T-helper 2 cell (primary cell): ENCODE measurements at places on chromosomes 6 and 20.

DNA sequence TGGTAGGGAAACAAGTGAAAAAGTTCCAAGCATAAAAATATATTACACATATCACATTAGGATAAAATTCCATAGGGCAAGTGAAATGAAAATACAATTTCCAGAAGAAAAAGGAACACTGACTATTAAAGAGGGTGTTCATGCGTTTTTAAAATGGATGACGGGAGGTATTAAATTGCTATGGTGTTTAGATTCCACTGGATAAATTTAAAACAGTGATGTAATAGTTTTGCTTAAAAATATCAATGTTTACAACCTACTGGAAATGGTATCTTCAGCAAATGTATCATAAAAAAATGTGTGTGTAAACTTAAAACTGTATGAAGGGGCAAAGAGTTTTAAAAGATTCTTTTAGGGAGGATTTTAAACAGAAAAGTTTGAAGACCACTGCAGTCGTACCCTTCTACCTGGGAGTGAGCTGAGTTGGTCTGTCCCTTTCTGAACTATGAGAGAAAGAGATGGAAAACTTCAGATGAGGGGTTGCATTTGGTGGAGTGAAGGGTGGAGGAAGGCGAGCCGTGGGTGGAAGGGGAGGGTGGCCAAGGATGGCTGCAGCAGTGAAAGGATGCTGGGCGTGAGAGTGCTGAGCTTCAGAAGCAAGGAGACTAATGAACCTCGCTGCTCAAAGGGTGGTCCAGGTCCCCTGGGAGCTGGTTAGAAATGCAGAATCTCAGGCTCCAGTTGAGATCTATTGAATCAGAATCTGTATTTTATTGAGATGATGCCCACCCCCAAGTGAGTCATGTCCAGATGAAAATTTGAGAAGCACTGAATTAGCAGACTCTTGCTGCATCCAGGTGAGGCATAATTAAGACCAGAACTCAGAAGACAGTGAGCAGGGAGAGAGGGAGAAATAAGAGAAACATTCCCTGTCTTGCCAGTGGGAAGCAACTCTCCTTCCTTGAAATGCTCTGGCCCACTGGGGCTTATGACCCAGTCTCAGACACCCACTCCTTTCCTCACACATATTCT lies 54.5 kb upstream of the MRPS10 start:
- DNase-seq = no peak

DNA sequence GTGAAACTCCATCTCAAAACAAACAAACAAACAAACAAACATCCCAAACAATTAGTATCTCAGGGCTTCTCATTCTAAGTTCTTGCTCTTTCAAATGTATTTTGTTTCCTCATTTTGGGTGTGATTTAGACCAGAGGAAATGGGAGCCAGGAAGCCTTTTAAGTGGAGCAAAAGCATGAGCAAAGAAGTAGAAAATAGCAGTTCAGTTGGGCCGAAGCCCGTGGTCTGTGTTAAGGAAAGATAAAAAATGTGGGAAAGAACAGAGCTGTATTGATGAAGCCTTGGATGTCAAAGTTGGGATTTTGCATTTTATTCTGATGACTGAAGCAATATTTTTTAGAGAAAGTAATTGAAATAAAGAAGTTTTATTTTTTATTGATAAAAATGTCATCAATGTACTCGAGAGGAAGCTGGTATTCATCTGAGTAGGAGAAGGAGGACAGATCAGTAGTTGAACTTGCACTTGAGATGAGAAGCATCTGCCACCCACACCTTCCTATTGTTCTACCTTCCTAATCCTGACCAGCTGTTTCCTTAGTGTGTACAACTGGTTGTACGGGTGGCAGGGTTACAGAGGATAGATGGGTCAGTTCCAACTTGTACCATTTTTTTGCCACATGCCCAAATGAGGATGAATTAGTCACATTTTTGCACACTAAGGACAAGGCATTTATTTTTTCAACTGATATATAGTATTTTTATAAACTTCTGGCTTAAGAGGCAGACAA lies 56.1 kb downstream of the KIAA0408 start:
- no peak for DNase-seq

DNA sequence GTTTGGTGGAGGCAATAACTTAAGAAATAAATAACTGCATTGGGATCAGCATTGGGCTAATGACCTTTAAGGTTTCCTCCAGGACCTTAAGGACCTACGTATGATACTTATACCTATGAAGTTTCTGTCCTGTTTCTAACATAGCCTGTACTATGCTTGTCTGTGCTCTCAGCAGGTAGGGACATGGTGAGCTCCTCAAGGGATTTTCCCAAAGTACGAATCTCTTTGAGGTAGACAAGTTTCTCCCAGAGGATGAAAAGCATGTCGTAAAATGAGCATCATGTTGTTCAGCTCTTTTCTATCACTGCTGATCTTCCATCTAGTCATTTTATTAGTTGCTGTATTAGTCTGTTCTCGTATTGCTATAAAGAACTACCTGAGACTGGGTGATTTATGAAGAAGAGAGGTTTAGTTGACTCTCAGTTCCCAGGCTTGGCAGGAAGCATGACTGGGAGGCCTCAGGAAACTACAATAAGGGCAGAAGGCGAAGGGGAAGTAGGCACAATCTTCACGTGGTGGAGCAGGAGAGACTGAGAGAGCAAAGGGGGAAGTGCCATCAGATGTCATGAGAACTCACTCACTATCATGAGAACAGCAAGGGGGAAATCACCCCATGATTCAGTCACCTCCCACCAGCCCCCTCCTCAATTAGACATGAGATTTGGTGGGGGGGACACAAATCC lies 77.8 kb upstream of the TGM3 start:
- peak; percentile 0 for DNase-seq

DNA sequence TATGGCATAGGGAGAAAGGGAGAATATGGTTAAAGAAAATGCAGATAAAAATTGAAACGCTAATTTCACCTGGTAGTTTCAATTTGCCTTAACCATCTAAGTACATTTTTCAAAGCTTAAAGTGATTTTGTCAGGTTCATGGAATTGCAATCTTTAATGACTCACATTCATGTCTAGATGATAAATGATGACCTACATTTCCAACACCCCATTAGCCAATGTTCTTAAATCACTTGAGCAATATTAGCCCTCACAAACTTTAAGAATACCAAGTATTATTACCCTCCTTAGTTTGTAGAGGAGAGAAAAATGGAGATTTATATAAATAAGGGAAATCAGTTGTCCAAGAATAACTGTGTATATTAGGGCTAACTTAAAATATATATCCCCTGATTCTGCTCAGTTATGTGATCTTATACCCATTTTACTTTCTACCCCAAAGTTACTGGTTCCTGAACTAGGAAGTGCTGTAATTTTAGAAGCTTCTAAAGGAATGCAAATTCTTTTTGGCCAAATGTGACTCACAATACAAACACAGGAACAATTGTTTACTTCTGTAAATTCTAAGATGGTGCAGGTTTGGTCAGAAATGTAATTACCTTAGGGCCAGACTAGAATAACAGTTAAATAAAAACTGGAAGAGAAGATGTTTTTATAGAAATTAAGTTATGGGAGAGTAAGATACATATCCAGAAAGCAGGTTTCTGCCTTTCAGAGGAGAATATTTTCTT lies 34.5 kb downstream of the TPBG start:
- no peak for DNase-seq

GRCh38 chr6:47290124-47290834 lies 19.4 kb downstream of the TNFRSF21 start:
- DNase-seq = no peak

DNA sequence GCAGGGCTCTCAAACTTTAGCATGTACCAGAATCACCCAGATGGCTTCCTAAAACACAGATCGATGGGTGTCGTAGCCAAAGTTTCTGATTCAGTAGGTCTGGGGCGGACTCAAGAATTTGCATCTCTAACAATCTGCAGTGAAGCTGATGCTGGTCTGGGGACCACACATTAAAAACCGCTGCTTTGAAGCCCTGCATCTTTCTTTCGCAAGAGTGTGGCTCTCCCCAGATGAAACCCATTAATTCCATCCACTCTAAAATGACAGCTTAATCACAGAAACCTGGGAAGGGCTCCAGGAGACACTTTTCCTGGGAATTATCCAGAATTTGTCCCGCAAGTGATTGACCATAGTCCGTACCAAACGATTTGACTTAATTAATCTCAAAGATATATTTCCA lies 319.8 kb upstream of the PLCB4 start:
- no peak for DNase-seq

DNA sequence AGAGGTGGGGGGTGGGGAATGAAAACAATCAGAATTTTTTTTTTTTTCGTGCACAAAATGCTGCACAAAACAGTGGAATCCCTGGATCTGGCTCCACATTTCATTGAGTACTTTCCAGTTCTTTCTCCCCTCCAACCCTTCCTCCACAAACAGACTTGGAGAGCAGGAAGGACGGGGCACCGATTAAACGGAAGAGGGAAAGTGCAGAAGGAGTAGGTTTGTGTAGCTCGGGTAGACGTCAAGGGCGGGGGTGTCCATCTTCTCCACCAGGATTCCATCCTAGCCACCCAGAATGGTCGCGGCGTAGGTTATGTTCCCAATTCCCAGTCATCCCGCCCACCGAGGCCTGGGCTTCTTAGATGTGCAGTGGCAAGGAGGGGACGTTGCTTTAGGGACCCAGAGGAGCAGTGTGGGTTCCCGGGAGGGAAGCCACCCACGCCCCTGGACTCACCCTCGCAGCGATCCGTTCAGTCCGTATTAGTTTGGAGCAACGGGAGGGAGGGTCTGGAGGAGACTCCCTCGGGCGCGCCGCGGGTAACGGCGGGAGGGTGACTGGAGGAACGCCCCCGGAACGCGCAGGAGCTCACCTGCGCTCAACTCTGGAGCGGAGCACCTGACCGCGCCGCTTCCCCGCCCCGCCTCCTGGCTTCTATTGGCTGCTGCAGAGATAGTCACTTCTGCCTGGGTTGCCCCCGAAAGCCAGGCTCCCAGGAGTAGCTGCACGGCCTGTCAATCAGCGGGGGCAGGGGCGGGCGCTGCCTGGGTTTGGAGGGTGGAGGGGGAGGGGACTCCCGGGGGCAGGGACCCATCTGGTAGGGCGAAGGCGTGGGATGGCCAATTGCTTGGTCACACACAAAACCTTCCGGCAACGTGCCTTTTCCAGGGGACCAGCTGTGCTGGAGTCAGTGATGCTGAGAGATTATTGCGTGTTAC lies at the start of gene ENPP5:
ENPP5 (minus strand) TSS at position 624 of the 933 bp plus-strand sequence. CDS start 2,718 bp downstream, outside the sequence.
- DNase-seq = peak; percentile 31

- no peak for DNase-seq
Measured at GRCh38 chr6:99879431-99879830, 114.6 kb downstream of the MCHR2 start.

DNA sequence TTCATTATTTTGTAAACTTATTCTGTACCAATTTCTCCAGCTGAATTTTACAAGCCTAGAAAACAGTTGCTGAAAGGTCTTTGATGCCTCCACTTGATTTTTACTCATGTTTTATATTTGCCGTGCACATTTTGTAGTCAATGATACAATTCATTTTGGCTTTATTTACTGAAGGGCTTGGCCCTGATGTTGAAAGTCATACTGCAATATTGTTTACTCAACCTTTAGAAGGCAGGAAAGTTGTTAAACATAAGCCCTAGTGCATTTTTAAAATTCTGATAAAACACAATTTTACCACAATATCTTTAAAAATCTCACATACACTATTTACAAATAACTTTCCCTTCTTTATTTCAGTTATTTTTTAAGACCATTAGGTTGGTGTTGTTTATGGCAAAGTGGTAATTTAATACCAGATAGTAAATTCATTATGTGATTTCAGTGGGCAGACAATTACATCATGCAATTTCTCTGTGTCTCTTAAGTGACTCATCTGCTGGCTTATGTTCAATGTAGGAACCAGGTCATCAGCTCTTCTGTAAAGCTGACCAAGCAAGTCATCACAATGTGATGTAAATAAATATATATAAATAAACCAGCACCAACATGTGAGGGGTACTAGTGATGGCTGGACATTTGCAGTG lies 121.1 kb upstream of the SLC35B3 start:
- no peak for DNase-seq

- no peak for DNase-seq
Measured at GRCh38 chr6:105607636-105608621, 205.0 kb upstream of the PREP start.

- DNase-seq = no peak
Measured at GRCh38 chr6:31609519-31610406, 5.3 kb upstream of the AIF1 start.
